ENCODE measurements at places on chromosomes 6 and 20. TPM values are rescaled to one million over a fixed set of nuclear protein-coding genes. Genes with fewer than 3 reads are reported as not detected.

Gene SALL4
- total RNA-seq = 0.51 TPM

Gene BMP5
- total RNA-seq = 1.0 TPM

Gene BPIFB1
- not detected for total RNA-seq

Gene SLC12A5
- total RNA-seq = 0.50 TPM

Gene DPPA5
- total RNA-seq = not detected

Gene DCBLD1
- total RNA-seq = 44.4 TPM

Gene TTK
- total RNA-seq = 0.51 TPM

Gene MYH7B
- total RNA-seq = 0.26 TPM

Gene BMP6
- under 0.01 TPM for total RNA-seq

Gene FAM50B
- 11.6 TPM for total RNA-seq
